CD4-positive, alpha-beta memory T cell (primary cell): ENCODE measurements at places on chromosomes 4 and X.

GRCh38 chr4:75343333-75343732 lies 170.9 kb downstream of the RCHY1 start:
- no peak overlapping the region for H3K4me3 ChIP-seq
- H3K4me1 ChIP-seq = no peaks in the 10 kb centered on the region
- no peaks in the 10 kb centered on the region for H3K36me3 ChIP-seq
- H3K27ac ChIP-seq = no peak overlapping the region
- no peaks in the 10 kb centered on the region for H3K27me3 ChIP-seq

- H3K4me1 ChIP-seq = no peaks in the 10 kb centered on the region
- H3K36me3 ChIP-seq = no peaks in the 10 kb centered on the region
- H3K27me3 ChIP-seq = no peaks in the 10 kb centered on the region
- H3K27ac ChIP-seq = no peak overlapping the region
Measured at GRCh38 chrX:153623310-153624029, 23.5 kb upstream of the DUSP9 start.

- H3K27ac ChIP-seq = no peak overlapping the region
- H3K4me3 ChIP-seq = no peak overlapping the region
- peaks cover 19% of the 10 kb centered on the region for H3K4me1 ChIP-seq
- peaks cover 8% of the 10 kb centered on the region for H3K36me3 ChIP-seq
- no peak for DNase-seq
- no peaks in the 10 kb centered on the region for H3K27me3 ChIP-seq
Measured at GRCh38 chrX:15785176-15785750, 5.0 kb upstream of the ZRSR2 start.

DNA sequence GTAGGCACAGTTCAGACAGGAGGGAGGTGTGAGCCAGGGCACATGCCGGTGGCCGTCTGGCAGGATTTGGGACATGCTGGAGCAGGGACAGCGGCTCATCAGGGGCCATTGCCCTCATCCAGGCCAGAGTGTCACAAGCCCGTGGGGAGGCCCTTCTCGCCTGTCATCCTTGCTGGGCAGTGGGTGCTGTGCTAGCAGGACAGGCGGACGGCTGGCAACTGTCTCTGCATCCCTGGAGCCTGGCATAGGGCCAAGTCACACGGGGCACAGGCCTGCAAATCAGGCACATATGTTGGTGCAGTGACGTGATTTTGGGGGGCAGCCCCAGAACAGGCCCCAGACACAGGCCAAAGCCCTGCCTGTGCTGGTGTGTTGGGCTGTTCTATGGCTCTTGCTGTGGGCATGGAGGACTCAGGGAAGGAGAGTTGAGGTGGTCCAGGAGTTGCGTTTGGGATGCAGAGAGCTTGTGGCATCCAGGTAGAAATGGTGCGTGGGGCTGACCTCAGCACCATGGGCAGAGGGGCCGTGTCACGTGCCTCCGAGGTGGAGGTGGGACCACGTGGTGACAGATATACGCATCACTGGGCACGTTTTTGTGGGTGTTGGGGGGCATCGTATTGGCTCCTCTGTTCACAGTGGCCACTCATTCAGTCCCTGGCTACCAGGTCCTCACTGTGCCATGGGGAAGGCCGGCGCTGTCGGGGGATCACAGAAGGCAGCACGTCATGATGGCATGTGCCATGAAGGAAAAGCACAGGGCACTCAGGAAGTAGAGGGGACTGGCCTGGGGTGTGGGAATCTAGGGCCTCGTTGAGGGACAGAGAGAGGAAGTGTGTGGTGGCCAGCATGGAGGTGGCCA lies 14.6 kb upstream of the MSANTD1 start:
- H3K36me3 ChIP-seq = peaks cover 34% of the 10 kb centered on the region
- H3K4me1 ChIP-seq = no peaks in the 10 kb centered on the region
- H3K27ac ChIP-seq = no peak overlapping the region
- DNase-seq = no peak
- no peaks in the 10 kb centered on the region for H3K27me3 ChIP-seq

DNA sequence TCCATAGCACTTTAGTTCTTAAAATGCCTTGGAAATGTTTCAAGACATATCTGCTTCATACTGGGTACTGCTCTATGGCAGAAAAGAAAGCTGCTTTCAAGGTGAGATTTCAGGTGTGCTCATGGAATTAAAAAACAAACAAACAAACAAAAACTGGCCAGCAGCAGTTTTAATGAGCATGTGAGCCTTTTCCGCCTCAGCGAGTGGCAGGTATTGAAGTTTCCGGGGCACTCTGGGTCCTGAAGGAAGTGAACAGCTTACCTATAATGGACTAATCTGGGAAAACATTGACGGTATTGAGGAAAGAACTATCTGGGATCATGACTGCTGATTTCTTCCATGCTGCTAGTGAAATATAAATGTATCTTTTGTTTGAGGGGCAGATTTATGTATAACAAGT lies 194.6 kb downstream of the MAML3 start:
- DNase-seq = no peak
- no peaks in the 10 kb centered on the region for H3K36me3 ChIP-seq
- no peaks in the 10 kb centered on the region for H3K4me1 ChIP-seq
- H3K4me3 ChIP-seq = no peak overlapping the region
- H3K27ac ChIP-seq = no peak overlapping the region

GRCh38 chr4:184316821-184317220 lies 99.1 kb upstream of the ENPP6 start:
- H3K36me3 ChIP-seq = no peaks in the 10 kb centered on the region
- no peaks in the 10 kb centered on the region for H3K27me3 ChIP-seq
- H3K4me3 ChIP-seq = no peak overlapping the region
- no peak for DNase-seq
- no peaks in the 10 kb centered on the region for H3K4me1 ChIP-seq
- H3K27ac ChIP-seq = no peak overlapping the region

- no peaks in the 10 kb centered on the region for H3K27me3 ChIP-seq
- no peaks in the 10 kb centered on the region for H3K4me1 ChIP-seq
- DNase-seq = no peak
- H3K36me3 ChIP-seq = no peaks in the 10 kb centered on the region
- no peak within 1 kb of the TSS for H3K27ac ChIP-seq
Measured at GRCh38 chrX:118116713-118117550, at the start of gene KLHL13. Gene KLHL13 (minus strand): TSS chrX:118116810. CDS start chrX:118028473, 88,337 bp downstream.

- DNase-seq = no peak
- H3K27ac ChIP-seq = no peak overlapping the region
- no peaks in the 10 kb centered on the region for H3K27me3 ChIP-seq
- no peaks in the 10 kb centered on the region for H3K36me3 ChIP-seq
Measured at GRCh38 chrX:18075603-18076002, 145.1 kb downstream of the BEND2 start.

- no peak overlapping the region for H3K27ac ChIP-seq
- no peak overlapping the region for H3K4me3 ChIP-seq
- H3K4me1 ChIP-seq = no peaks in the 10 kb centered on the region
- no peak for DNase-seq
- no peaks in the 10 kb centered on the region for H3K36me3 ChIP-seq
- H3K27me3 ChIP-seq = peaks cover 5% of the 10 kb centered on the region
Measured at GRCh38 chr4:186726426-186727168, 2.9 kb upstream of the FAT1 start.

GRCh38 chr4:165583341-165583740 lies 204.5 kb downstream of the CPE start:
- H3K4me3 ChIP-seq = no peak overlapping the region
- H3K27me3 ChIP-seq = no peaks in the 10 kb centered on the region
- H3K4me1 ChIP-seq = no peaks in the 10 kb centered on the region
- no peak overlapping the region for H3K27ac ChIP-seq

DNA sequence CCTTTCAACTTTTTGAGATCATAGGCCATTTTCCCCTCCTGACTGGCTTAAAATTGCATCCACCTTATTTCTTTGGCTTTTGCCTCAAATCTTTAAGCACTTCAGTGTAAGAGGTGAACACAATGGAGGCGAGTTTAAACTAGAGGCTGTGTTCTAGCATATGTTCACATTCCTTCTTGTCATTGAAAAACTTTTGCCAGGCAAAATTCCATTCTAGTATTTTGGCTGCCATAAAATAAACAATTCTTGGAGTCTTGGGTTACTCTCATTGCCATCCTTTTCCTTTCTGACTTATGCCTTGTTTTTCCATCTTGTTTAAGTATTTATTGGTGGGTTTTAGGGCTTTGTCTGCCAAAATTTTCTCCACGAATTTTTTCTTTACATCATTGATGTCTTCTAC lies 137.3 kb upstream of the ANXA10 start:
- H3K4me1 ChIP-seq = no peaks in the 10 kb centered on the region
- no peaks in the 10 kb centered on the region for H3K36me3 ChIP-seq
- H3K27me3 ChIP-seq = no peaks in the 10 kb centered on the region
- no peak overlapping the region for H3K4me3 ChIP-seq

- H3K4me1 ChIP-seq = peaks cover 11% of the 10 kb centered on the region
- no peak overlapping the region for H3K4me3 ChIP-seq
- no peak overlapping the region for H3K27ac ChIP-seq
- peaks cover 46% of the 10 kb centered on the region for H3K36me3 ChIP-seq
- peak; percentile 71 for DNase-seq
- no peaks in the 10 kb centered on the region for H3K27me3 ChIP-seq
Measured at GRCh38 chrX:1491851-1492349, 39.2 kb upstream of the ASMTL start.

GRCh38 chr4:172962564-172963353 lies 205.9 kb upstream of the GALNT7 start:
- no peak overlapping the region for H3K27ac ChIP-seq
- H3K4me3 ChIP-seq = no peak overlapping the region
- H3K36me3 ChIP-seq = no peaks in the 10 kb centered on the region
- DNase-seq = no peak

GRCh38 chrX:1239681-1240142 lies 27.3 kb upstream of the CRLF2 start:
- H3K4me1 ChIP-seq = peaks cover 7% of the 10 kb centered on the region
- no peak overlapping the region for H3K27ac ChIP-seq
- no peak for DNase-seq
- H3K36me3 ChIP-seq = no peaks in the 10 kb centered on the region
- H3K27me3 ChIP-seq = no peaks in the 10 kb centered on the region

GRCh38 chr4:184856277-184856609 lies 30.5 kb upstream of the ACSL1 start:
- H3K27ac ChIP-seq = no peak overlapping the region
- H3K4me1 ChIP-seq = no peaks in the 10 kb centered on the region
- H3K36me3 ChIP-seq = no peaks in the 10 kb centered on the region
- H3K4me3 ChIP-seq = no peak overlapping the region
- H3K27me3 ChIP-seq = peaks cover 4% of the 10 kb centered on the region

DNA sequence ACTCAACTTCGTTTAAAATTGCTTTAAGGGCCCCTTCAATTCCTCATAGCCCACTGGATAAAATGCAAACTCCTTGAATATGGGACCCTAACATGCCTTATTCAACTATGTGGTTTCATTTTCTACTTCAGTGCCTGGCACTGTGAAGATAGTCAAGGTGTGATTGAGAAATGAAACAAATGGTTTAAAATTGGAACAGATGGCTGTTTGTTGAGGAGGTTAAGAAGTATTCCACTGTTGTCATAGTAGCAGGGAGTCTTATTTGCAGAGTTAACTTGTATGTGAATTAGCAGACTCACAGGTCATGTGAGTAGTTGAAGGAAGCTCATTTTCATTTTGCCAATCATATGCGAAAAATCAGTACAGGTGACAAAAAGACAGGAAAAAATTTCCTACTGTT lies 593.3 kb downstream of the KCTD8 start:
- no peak for DNase-seq
- H3K36me3 ChIP-seq = no peaks in the 10 kb centered on the region
- no peaks in the 10 kb centered on the region for H3K27me3 ChIP-seq

DNA sequence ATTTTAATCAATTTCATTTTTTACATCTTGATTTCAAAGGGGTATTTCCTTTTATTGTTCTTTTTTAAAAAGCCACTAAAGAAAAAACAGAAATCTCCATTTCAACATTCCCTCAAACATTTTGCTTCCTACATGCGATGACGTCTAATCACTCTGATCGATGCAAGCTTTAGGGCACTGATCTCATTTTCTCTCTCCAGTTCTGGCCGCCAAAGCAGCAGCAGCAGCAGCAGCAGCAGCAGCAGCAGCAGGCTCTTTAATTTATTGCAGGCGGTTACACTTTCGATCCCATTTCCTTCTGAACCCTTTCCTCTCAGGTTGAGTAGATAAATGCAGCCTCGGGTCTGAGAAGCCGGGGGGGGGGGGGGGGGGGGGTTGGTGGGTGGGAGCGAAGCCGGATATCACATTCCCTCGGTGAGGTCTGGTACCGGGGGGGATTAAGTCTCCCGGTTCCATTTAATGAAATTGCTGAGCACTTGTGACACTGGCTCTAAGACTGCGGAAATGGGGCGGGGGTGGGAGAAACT lies 3.4 kb upstream of the PCDH7 start:
- H3K27ac ChIP-seq = no peak overlapping the region
- DNase-seq = no peak
- H3K36me3 ChIP-seq = no peaks in the 10 kb centered on the region
- no peak overlapping the region for H3K4me3 ChIP-seq

DNA sequence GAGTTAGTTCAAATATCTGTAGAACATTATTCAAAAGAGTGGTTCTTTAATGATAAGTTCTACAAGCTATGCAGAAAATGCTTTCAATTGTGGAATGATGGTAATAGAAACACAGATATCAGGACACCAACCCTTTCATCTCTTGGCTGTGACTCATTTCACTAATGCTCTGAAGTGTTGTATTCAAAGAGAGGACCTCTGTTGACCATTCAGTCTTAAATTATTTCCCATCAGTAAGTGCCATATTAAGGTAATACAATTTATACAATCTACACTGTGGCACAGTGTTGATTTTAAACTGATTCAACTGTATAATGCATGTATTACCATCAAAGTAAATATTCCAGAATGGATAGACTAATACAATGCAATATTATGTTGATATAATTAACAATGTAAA lies 289.0 kb upstream of the ADGRL3 start:
- H3K27ac ChIP-seq = no peak overlapping the region
- no peaks in the 10 kb centered on the region for H3K4me1 ChIP-seq
- no peak overlapping the region for H3K4me3 ChIP-seq
- no peaks in the 10 kb centered on the region for H3K36me3 ChIP-seq

DNA sequence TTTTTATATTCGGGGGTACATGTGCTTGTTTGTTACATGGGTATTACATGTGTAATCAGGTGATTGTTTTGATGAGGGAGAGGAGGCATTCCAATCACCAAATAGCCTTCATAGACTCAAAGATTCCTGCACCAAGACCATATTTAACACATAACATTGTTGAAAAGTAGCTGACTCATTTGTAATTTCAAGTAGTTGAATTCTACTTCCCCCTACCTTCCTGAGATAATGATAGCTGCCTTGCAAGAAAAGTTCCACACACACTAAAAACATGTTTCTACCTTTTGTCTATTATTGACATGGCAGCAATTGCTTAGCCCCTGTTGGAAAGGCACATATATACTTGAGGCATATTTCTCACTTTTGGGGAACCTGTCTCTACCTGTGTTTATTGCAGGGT lies 16.1 kb downstream of the PGAM4 start:
- H3K36me3 ChIP-seq = no peaks in the 10 kb centered on the region
- no peak overlapping the region for H3K4me3 ChIP-seq
- no peaks in the 10 kb centered on the region for H3K27me3 ChIP-seq
- no peak for DNase-seq
